ENCODE measurements at places on chromosomes 13 and 19. TPM values are rescaled to one million over a fixed set of nuclear protein-coding genes. Genes with fewer than 3 reads are reported as not detected.

TNFSF9 gene
- 2.0 TPM for total RNA-seq

REXO1 gene
- total RNA-seq: 5.3 TPM

DNA sequence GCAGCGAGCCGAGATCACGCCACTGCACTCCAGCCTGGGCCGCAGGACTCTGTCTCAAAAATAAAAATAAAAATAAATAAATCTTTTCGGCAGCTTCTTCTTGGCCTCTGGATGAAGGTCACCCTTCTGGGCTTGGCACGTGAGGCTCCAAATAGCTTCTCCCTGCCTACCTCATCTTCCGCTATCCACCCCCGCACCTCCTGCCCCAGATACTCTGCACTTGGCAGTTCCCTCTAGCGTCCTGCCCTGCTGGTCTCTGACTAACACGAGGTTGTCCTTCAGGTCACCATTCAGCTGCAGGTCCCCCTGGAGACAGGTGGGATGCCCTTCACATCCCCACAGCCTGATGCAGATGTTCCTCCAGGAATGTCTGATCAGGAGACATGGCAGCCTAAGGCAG is 8.5 kb upstream of the CCL25 start:
- no peak for DNase-seq

GRCh38 chr19:33250500-33250899 is 24.9 kb upstream of the SLC7A10 start:
- DNase-seq: no peak

- no peak for DNase-seq
Measured at GRCh38 chr19:41915021-41915775, 13.1 kb downstream of the ERFL start.

- DNase-seq: no peak
Measured at GRCh38 chr13:38265132-38265497, 84.5 kb upstream of the UFM1 start.

DNA sequence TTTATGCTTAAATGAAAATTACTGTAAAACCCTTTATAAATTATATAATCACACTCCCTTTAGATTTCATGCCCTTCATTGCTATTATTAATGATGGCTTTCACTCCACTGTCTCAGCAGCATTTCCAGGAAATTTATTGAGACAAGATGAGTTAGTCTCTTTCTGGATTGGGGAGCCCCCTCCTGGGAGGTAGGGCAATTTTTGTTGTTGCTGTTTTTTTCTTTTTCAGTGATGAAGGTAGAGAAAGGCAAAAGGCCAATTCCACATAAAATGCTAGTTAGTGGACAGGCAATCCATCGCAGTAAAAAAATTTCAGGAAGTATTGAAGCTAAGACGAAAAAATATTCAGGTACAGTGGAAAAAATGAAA is 80.2 kb downstream of the TEX26 start:
- DNase-seq: no peak

DNA sequence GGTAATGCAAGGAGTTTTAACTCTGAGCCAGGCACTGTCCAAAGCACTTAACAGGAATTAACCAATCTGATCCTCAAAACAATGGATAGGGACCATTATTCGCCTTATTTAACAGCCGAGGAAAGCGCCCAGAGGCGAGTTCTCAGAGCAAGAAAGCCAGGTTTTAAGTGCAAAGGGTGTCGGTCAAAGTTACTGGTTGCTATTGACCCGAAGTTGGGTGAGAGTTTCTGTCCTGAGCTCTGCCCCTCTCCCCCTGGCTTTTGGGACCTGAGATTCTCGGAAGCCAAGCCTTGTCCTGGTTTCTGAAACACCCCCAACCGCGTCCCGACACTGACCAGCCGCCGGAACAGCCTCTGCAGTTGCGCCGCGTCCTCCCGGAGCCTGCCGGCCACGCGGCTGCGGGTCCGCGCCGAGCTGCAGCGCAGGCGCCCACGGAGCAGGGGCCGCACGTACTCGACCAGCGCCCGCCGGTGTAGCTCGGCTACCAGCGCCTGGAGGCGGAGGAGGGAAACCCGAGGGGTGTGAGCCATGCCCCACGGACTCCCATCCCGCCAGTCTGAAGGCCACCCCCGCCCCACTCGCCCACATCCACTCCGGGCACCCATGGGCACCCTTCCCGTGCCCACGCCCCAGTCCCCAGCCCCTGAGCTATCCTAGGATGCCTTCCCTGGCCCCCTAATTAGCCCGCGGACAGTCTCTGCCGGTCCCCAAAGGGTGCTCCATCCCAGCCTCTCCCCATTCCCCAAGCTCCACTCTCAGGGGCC is 27.8 kb downstream of the EXOC3L2 start:
- no peak for DNase-seq

DNA sequence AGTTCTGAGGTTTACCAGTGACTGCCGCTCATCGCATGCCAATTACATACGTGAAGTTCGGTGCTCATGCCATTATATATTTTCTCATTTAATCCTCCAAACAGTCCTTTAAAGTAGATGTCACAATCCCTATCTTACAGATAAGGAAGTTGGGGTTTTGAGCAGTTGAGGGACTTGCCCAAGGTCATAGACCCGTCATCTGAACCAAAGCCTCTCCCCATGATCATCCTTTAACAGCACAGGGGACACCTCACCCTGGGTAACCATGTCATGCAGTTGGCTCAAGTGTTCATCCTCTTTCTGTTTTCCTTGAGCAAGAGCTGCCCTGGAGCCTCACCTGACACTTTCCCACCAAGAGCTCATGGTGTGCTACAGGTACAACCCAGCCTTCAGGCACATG is 69.1 kb downstream of the HSPH1 start:
- DNase-seq: no peak

DNA sequence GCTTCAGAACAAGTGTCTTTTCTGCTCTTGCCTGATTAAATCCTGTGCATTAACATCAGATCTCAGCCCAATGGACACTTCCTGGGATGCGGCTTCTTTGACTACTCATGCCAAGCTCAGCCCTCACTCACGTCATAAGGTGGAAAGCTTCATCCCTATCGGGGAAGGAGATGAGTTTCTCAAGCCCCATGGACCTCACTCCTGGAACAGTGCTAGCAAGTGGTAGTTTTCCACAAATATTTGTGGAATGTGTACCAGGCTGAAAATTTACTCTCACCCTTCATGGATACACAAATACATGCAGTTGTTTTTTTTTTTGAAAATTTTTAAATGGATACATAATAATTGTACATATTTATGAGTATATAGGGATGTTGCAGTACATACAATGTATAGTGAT is 34.6 kb upstream of the FARP1 start:
- no peak for DNase-seq
